ENCODE measurements at places on chromosomes 12 and 14.

DNA sequence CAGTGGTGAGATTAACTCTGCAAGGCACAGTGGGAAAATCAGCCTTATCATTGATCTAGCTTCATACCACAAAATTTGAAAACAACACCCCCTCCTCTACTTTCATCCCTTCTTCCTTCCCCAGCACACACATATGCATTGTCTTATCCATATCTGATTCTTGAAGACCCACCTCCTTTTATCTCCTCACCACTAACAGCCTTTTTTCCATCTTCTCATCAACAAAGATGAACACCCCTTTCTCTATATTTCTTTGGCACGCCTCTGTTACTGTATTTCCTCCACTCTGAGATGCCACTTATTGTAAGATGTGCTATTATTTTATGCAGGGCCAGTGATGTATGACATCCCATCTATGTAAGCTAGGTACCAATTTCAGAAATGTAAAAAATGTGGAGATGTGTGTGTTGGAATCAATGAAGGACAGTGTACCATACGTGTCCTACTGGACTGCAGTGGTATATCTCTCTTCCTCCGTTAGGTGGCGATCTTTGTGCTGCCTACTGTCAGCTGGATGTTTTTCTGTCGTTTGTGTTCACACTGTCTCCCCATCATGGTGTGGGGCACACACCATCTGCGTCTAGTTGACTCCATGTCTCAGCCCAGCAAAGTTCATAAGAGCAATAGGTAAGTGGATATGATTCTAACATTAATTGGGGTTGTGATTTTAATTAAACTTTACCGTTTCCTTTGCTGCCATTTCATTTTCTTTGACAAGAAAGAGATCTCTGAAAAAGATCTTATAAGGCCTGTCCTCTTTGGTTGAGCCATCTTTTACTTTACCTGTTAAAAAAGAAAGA lies 24.0 kb downstream of the CCDC38 start:
- peak; percentile 48 for DNase-seq

GRCh38 chr12:117850048-117850447 lies 118.7 kb downstream of the KSR2 start:
- peak; percentile 4 for DNase-seq

DNA sequence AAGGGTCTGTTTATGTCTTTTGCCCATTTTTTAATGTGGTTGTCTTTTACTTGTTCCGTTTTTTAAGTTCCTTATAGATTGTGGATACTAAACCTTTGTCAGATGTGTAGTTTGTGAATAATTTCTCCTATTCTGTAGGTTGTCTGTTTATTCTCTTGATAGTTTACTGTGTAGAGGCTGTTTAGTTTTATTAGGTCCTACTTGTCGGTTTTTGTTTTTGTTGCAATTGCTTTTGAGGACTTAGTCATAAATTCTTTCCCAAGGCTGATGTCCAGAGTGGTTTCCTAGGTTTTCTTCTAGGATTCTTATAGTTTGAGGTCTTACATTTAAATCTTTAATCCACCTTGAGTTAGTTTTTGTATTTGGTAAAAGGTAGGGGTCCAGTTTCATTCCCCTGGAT lies 33.9 kb downstream of the SLC39A9 start:
- no peak for DNase-seq

DNA sequence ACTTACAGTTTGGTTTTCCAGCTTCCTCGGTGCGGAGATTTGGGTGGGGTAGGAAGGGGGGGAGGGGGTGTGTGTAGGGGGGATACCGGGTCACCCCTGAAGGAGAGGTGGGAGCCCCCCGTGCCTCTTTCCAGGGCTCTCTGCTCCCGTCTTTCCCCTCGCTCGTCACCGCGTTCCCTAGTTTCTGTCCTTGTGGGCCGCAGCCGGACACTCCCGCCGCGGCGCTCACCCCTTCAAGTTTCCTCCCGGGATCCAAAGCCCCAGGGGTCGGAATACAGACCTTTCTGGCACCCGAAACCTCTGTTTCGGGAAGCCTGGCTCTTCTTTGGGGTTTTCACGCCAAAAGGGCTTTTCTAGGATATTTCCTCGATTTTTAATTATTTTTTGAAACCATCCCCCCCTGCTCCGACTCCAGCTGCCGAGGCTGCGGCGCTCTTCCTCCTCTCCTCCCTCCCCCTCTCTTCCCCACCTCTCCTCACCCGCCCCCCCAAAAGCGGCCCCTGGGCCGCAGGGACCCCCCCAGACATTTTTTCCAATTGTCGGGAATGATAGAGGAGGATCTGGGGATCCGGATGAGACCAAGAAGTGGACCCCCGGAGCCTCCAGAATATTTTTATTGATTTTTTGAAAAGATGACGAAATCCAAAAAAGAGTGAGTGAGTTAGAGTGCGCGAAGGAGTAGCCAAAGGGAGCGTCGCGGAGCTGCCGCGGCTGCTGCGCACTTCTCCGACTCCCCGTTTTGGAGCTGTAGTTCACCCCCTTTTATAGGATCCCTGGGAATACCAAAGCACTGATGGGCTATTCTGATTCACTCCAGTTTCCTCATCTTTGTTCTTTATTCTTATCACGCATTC lies 1.7 kb downstream of the CCND2 start:
- no peak for DNase-seq

DNA sequence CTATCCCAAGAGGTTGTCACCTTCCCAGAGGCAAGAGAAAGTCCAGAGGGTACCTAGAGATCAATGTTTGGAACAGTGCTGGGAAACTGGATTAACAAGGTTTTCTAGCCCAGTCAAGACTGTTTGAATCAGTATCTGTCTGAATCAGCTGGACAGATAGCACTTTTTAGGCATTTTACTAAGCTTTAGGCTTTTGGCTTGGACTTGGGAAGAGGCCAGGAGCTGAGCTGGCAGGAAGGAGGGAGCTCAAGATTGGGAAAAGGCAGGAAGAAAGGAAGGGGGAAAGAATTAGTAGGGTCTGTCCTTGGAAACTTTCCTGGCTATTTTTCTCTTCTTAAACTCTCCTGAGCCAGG lies 8.3 kb downstream of the IKZF4 start:
- DNase-seq: no peak

DNA sequence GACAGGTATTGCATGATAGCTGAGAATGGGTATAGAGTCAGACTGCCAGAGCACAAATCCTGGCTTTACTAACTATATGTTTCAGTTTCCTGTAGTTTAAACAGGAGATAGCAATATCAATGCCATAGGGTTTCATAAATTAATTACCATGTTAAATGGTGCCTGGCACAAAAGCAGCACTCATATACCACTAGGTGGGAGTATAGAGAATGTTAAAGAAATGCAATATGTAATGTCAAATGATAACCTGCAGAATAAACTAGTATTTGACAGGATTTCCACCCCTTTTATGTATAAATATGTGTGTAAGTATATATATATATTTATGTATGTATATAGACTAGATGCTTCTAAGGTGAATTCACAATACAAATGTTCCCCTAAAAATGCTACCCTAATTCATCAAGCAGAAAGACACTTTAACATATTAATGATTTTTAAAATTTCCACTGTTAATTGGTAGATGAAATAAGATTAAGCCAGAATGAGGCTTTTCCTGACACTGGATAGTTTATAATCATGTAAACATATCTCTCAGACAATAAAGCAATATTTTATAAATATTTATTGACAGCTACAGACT lies 8.6 kb downstream of the WDR89 start:
- no peak for DNase-seq

- DNase-seq: no peak
Measured at GRCh38 chr12:10158406-10158805, 13.5 kb downstream of the OLR1 start.
